ENCODE measurements at places on chromosomes 13 and 19.

DNA sequence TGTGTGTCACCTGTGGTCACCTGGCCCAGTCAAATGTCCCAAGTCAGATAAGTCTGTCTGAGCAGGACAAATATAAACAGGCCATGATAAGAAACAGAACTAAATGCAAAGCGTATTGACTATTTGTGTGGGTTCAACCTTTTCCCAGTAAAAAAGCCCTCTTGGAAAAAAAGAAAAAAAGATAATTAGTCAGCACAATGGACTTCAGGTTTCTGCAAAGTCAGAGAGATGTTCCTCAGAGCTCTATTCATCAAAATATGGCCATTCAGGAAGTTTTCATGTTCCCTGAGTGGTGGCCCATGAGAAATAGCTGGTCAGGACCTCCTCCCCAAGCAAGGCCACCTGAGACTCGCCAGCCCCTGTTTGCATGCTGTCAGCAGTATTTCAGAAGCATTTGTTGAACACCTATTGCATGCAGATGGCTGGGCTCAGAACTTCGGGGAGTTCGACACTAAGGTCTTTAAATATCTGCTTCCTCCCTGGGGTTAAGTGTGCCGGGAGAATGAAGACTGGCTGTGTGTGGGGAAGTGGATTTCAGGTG lies 2.7 kb downstream of the FFAR3 start:
- no peak for DNase-seq

DNA sequence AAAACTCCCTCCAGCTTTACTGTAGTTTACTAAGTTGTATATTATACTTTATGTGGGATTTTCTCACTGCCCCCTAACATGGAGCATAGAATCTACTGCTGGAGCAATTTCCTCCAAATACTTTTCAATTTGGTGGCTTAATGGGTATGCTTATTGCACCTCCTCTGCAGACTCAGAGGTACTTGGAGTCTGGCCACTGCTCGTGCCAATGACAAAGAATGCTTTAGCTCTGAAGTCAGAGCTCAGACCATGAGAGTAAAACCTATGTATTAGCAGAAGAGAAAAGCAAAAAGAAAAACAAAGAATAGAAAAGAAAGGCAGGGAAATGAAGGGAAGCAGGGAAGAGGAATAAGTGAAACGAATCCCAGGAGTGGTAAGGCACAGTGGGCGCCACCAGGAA lies 71.9 kb downstream of the SUCLA2 start:
- peak; percentile 7 for DNase-seq

- no peak for DNase-seq
Measured at GRCh38 chr13:106550570-106551135, 15.2 kb upstream of the EFNB2 start.

DNA sequence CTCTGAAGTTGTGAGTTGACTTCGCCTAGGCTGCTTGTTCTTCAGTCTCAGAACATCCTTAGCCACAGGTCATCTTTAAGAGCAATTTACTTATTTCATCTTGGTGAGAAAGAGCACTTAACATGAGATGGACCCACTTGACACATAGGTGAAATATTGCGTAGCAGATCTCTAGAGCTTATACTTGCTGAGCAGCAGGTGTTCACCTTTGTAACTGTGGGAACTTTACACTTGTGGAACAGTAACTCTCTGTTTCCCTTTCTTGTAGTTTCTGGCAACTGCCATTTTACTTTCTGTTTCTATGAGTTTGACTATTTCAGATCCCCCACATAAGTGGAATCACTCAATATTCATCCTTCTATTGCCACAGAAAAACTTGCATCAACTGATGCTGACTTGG lies 95.7 kb downstream of the SLC10A2 start:
- no peak for DNase-seq

GRCh38 chr19:21084343-21084742 lies 2.3 kb downstream of the ZNF714 start:
- DNase-seq, result peak; percentile 25

- DNase-seq, result no peak
Measured at GRCh38 chr13:51311957-51312520, 27.5 kb upstream of the SERPINE3 start.

Measured in fibroblast of skin of back (primary cell).